ENCODE measurements at places on chromosomes 3 and 15.

- no peaks in the 10 kb centered on the region for H3K27me3 ChIP-seq
- no peaks in the 10 kb centered on the region for H3K36me3 ChIP-seq
- H3K27ac ChIP-seq: no peak overlapping the region
- H3K4me1 ChIP-seq: no peaks in the 10 kb centered on the region
These were observed 123.4 kb upstream of the LRRN1 start for GRCh38 chr3:3675801-3676200.

DNA sequence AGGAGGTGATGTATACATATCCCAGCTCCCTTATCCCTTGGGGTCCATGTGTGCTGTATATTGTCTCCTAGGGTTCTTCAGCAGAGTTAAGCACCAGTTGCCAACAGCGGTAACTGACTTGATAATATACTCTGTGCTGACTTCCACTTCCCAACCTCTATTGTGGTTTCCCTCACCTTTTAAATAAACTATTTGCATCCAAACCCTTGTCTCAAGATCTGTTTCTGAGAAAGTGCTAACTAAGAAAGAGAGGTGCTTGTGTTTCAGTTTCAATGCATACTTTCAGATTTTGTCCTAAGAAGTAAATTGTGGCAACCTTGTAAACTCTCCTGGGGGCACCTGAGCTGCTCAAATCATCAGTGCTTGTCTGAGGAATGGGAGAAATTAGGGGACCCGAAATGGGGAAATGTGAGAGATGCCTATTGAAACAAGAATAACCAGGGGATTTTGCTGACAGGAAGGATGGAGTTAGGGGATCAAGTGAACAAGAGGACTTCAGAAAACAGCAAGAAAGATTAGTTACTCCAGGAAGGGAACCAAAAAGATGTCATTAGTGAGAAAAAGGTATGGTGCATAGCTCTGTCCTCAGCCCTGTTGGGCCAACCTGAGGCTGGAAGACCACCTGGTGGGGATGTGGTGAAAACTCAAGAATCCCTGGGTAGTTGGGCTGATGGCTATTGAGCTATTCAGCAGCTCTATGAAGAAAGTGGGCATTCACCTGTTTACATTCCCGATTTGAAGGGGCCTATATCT, 50.9 kb upstream of the MRPL3 start:
- no peaks in the 10 kb centered on the region for H3K27me3 ChIP-seq
- DNase-seq: no peak
- no peak overlapping the region for H3K4me3 ChIP-seq
- no peaks in the 10 kb centered on the region for H3K36me3 ChIP-seq

GRCh38 chr3:132641837-132642538, 17.6 kb downstream of the ACAD11 start:
- no peaks in the 10 kb centered on the region for H3K27me3 ChIP-seq
- DNase-seq: peak; percentile 69
- H3K36me3 ChIP-seq: peaks cover 4% of the 10 kb centered on the region

- no peak for DNase-seq
- peaks cover 48% of the 10 kb centered on the region for H3K36me3 ChIP-seq
- no peak overlapping the region for H3K27ac ChIP-seq
- H3K27me3 ChIP-seq: no peaks in the 10 kb centered on the region
- no peaks in the 10 kb centered on the region for H3K4me1 ChIP-seq
- H3K4me3 ChIP-seq: no peak overlapping the region
These were observed 63.2 kb downstream of the IQGAP1 start for GRCh38 chr15:90451053-90451850.

Data from muscle of leg (tissue), 16 donors.